ENCODE measurements at places on chromosomes 7 and 10.

DNA sequence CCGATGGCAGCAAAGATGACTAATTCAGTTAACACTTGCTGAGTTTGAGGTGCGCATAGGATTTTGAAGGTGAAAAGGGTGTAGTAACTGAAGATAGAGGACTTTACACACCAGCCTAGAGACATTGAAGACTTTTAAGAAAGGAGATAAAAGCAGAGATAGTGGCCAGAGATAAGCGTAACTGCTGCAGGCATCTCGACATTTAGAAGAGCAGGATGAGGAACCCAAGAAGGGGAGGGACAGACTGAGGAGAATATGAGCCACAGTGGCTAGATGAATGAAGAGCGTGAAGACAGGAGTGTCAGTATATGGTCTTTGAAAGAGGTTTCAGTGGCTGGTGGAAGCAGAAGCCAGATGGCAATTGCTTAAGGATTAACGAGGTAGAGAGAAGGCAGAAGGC is 71.6 kb downstream of the CELF2 start:
- DNase-seq: no peak

GRCh38 chr7:42070068-42070467 is 166.9 kb downstream of the GLI3 start:
- no peak for DNase-seq

DNA sequence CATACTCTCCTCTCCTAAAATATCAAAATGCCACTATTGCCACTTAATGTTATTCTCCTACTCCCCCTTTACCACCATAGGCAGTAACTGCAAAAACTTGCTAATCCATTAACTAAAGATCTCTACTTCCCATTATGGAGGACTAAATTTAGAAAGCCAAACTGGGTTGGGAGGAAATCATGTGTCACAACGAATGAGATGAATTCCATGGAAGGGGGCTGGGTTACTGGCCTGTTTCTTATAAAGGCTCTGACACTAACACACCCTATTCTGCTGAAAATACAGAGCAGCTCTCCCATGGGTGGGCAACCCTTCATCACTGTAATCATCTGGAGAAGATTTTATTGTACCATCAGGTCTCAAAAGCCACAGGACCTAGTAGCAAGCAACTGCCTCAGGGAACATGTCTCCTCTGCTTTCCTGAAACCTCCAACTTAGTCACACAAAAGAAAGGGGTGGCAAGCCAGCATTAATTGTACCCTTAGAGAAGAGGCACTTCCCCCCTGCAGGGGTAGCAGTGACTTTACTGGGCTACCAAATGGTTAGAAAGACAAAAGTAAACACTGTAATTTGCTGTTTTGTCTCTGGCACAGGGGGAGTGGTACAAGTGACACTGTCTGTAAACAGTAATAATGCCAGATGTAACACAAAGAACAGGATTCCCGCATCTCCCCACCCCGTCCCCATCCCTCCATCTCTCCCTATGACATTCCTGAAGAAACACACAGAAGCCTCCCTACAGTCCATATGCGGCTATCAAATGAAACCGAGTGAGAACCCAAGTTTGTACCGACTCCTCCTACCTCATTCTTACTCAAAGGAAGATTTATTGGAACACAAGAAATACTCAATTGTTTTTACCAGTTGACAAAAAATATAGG is 81.6 kb downstream of the ARMH3 start:
- peak; percentile 38 for DNase-seq

- DNase-seq: no peak
Observed at GRCh38 chr7:77226357-77226839, 26.8 kb upstream of the FGL2 start.

DNA sequence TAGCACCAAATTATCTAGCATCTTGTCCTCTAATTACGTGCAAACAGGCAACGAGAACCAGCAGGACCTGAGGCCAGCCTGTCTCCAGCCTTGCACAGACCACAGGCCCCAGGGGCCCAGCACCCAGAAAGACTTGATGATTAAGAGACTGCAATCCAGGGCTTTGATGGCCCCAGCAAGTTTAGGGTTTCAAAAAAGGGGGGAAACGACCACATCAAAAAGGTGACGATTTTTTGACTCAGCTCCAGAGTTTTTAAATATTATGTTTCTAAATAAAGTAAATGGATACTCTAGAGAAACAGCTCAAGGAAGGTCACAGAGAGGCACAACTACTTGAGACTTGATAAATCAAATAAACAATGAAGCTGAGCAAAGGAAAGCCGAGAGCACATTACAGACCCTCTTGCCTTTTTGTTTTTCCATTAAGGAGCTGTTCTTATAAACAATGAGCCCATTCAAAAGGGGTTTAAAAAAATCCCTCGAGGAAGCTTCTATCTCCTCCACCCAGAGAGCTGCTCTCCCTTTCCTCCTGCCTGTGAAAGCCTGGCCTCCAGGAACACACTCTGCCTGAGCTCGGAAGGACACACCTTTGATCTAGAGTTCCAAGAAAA is 44.1 kb downstream of the GLI3 start:
- DNase-seq: no peak

GRCh38 chr10:22436526-22436892 is 91.2 kb downstream of the SPAG6 start:
- DNase-seq: no peak

- no peak for DNase-seq
Observed at GRCh38 chr10:110881247-110881646, 9.5 kb downstream of the PDCD4 start.
